ENCODE measurements at places on chromosomes 4 and X. TPM values are rescaled to one million over a fixed set of nuclear protein-coding genes. Genes with fewer than 3 reads are reported as not detected.

Gene GRPEL1
- 8.6 TPM for total RNA-seq

Gene BMP3
- not detected for total RNA-seq

Gene MGARP
- total RNA-seq: 56.9 TPM

Gene EMCN
- total RNA-seq: 0.90 TPM

Gene MSANTD1
- 0.63 TPM for total RNA-seq

Gene BEX1
- 0.36 TPM for total RNA-seq

Gene MBNL3
- 10.2 TPM for total RNA-seq

Gene TMEM144
- 8.3 TPM for total RNA-seq

Gene GPR119
- total RNA-seq: not detected

Gene CEP135
- 15.6 TPM for total RNA-seq

Gene FUNDC1
- total RNA-seq: 18.6 TPM

Gene TSPAN5
- 42.8 TPM for total RNA-seq

Gene GAGE12E
- total RNA-seq: not detected

Gene FOXO4
- total RNA-seq: 4.2 TPM

Gene PCDH11X
- not detected for total RNA-seq

All from fibroblast of the aortic adventitia (primary cell).